ENCODE measurements at places on chromosomes 16 and 17.

DNA sequence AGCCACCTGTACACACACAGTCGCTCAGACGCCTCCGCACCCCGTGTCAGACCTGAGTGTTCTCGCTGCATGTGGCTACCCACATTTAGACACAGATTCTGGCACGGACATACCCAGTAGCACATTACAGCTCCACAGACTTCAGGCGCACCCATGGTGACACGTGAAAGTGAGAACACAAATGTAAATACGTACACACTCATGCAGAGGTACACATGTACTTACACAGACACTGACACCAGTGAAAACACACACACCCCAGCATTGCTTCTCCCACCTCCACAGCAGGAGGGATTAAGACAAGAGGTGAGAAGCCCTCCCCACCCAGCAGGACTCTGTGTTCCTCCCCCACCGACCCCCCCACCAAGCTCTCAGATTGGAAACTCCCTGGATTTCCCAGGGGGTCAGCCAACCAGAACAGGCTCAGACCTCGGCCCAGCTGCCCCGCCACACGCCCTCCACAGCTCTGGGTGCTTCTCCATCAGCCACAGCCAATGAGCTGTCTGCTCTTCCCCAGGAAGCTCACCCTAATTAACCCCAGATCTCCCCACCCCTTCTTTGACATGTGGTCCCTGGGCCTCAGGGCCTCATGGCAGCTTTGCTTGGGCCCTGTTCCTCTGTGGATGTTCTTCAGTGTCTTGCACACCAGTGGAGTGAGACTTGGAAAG, 5.3 kb upstream of the FOXN1 start:
- DNase-seq, result no peak

- DNase-seq, result no peak
Measured at GRCh38 chr17:53719229-53719628, 103.5 kb upstream of the KIF2B start.

- no peak for DNase-seq
Measured at GRCh38 chr17:8923762-8924161, 41.7 kb downstream of the PIK3R5 start.

GRCh38 chr17:51921500-51921899, 237.0 kb downstream of the CA10 start:
- DNase-seq, result no peak

DNA sequence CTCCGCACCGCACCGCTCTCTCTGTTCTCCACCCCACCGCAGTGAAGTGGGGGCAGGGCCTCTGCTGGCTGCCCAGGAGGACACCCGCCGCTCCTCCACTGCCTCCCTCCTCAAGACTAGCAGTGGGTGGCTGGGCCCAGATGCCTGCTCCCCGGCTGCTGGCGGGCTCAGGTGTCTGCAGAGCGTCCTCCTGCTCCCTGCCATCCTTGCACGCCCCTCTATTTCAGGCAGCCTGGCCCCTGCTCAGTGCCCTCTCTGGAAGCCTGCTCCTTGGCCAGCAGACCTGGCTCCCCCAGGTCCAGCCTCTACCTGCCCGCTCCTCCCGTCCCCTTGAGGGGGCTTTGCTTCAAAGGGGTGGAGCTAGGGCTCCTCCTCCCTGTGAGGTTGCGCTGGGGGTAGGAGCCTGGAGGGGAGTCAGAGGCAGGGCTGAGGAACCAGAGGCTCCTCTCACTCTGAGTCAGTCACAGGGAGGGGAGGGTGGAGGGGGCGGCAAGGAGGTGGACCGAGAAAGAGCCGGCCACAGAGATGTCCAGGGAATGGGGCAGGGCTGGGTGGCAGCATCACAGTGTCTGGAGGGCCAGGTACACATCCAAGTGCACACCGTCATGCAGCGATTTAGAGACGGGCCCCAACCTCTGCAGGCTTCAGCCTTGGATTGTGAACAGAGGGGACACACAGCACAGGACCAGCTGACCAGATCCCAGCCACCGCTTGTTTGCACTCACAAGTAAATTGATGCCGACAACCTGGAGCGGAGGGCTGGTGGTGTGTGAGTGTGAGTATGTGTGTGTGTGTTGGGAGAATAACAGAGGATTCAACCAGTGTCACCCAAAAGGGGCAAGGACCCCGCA, 9.8 kb upstream of the TMEM92 start:
- DNase-seq, result no peak

- no peak for DNase-seq
Measured at GRCh38 chr17:17822189-17822588, 14.6 kb downstream of the SREBF1 start.

DNA sequence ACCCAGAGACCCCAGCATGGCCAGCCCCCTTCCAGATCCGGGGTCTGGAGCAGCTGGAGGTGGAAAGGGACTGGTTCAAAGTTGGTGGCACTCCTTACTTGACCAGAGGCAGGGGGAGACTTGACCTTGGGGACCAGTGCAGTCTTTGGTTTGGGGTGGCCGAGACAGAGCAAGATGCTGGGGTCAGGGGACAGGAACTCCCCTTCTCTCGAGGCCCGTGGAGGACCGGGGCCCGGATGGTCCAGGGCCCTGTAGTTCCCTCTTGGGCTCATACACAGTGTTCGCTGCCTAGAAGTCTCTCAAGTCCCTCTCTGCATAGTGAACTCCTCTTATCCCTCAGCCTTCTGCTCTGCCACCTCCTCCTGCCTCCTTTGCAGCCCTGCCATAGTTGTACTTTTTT, 601 bp upstream of the PRSS33 start:
- DNase-seq, result no peak

- no peak for DNase-seq
Measured at GRCh38 chr17:39970157-39970692, 7.4 kb downstream of the GSDMA start.

Data from keratinocyte (primary cell).